Heart right ventricle (tissue), 16 donors: ENCODE measurements at places on chromosomes 7 and 10.

GRCh38 chr10:98377536-98377935 lies 37.4 kb downstream of the PYROXD2 start:
- DNase-seq = no peak

GRCh38 chr10:14235566-14236195 lies 95.0 kb downstream of the FRMD4A start:
- DNase-seq = no peak

- no peak for DNase-seq
Observed at GRCh38 chr10:14146501-14146900, 184.2 kb downstream of the FRMD4A start.

GRCh38 chr7:70710011-70710480 lies 421.9 kb upstream of the GALNT17 start:
- DNase-seq = no peak

DNA sequence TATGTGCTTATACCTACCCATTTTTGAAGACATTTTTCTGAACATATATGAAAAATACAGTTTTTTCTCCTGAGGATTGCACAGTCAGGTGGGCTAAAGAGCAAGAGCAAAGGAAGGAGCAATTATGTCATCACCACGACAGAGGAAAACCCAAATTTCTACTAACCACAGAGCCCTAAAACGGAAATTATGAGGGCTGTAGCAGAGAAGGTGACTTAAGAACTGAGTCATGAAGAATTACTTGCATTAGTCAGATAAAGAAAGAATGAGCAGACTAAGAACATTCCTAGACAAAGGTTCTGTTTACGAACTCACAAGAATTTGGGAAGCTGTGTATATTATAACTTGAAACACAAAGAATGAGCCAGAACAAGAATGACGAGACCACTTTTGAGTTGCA lies 974.4 kb downstream of the NXPH1 start:
- no peak for DNase-seq

- no peak for DNase-seq
Observed at GRCh38 chr10:95693071-95693667, 558 bp downstream of the TCTN3 start.

- no peak for DNase-seq
Observed at GRCh38 chr7:127535546-127536393, 49.6 kb downstream of the GCC1 start.
